ENCODE measurements at places on chromosomes 12 and 14.

GRCh38 chr14:43249116-43249515, 1258.0 kb downstream of the FSCB start:
- DNase-seq: no peak

GRCh38 chr12:19373586-19373985, 65.7 kb upstream of the AEBP2 start:
- DNase-seq: no peak

GRCh38 chr14:85702191-85702590, 172.2 kb downstream of the FLRT2 start:
- no peak for DNase-seq

GRCh38 chr14:63468294-63468693, 74.9 kb downstream of the PPP2R5E start:
- DNase-seq: no peak

DNA sequence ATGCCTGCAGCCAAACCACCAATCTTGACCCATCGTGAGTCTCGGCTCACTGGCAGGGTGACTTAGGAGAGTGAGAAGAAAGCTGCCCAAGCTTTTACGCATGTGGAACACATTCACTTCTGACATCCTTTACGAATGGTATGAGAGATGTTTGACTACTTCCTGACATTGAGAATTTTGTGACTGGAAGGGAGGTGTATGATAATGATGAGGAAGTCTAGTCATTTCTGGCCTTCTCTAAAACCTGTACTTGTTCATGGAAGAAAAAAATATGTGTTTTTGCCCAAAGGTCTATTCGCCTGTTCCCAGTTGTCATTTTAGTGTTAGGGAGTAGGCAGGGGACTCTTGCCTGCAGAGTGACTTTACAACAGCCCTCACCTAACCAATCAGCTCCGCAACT, 227.2 kb upstream of the ATP2B1 start:
- no peak for DNase-seq

GRCh38 chr14:65336191-65336591, 76.3 kb upstream of the FUT8 start:
- no peak for DNase-seq

GRCh38 chr14:35760143-35760542, 49.0 kb downstream of the RALGAPA1 start:
- DNase-seq: no peak

- peak; percentile 99 for DNase-seq
These were observed at the start of gene PSMA6 for GRCh38 chr14:35292051-35292769. Gene PSMA6 (plus strand): TSS chr14:35292382. CDS start chr14:35292477, 95 bp downstream.

DNA sequence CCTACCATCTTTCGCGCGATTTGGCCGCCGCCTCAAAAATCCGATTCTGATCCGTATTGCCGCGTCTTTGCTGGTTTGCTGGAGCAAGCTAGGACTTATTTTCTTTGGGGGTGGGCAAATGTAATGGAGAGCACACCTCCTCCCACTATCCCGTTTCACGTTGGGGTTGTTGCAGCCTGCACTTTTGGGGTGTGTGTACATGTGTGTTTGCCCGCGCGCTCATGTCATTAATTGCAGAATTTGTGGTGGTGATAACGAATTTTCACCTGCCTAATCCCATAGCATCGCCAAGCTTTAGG, 657 bp downstream of the METAP2 start:
- no peak for DNase-seq

- DNase-seq: no peak
These were observed 21.3 kb downstream of the TMTC3 start for GRCh38 chr12:88163371-88163770.

DNA sequence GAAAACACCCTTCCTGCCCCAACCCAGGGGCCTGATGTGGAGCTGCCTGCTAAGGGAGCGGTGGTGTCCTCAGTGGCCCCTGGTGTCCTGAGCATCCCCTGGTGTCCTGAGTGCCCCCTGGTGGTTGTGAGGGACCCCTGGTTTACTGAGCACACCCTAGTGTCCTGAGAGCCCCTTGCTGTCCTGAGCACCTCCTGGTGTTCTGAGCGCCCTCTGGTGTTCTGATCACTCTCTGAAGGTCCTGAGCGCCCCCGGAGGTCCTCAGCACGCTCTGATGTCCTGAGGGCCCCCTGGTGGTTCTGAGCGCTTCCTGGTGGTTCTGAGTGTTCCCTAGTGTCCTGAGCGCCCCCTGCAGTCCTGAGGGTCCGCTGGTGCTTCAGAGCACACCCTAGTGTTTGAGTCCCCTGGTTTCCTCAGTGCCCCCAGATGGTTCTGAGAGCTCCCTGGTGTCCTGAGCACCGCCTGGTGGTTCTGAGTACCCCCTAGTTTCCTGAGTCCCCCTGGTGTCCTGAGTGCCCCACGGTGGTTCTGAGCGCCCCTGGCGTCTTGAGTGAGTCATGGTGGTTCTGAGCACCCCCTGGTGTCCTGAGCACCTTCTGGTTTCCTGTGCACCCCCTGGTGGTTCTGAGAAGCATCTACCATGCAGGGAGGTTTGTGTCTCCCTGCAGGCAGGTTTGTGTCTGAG, 1004.2 kb downstream of the TMEM121 start:
- no peak for DNase-seq

GRCh38 chr12:109605016-109605415, 31.4 kb downstream of the MVK start:
- DNase-seq: no peak

- no peak for DNase-seq
These were observed 1.7 kb downstream of the CREBL2 start for GRCh38 chr12:12613344-12613743.

All from left ventricle myocardium superior (tissue), 1 donor.